ENCODE measurements at places on chromosomes 11 and 22.

GRCh38 chr11:27179334-27179733 lies 138.7 kb downstream of the BBOX1 start:
- DNase-seq = no peak

DNA sequence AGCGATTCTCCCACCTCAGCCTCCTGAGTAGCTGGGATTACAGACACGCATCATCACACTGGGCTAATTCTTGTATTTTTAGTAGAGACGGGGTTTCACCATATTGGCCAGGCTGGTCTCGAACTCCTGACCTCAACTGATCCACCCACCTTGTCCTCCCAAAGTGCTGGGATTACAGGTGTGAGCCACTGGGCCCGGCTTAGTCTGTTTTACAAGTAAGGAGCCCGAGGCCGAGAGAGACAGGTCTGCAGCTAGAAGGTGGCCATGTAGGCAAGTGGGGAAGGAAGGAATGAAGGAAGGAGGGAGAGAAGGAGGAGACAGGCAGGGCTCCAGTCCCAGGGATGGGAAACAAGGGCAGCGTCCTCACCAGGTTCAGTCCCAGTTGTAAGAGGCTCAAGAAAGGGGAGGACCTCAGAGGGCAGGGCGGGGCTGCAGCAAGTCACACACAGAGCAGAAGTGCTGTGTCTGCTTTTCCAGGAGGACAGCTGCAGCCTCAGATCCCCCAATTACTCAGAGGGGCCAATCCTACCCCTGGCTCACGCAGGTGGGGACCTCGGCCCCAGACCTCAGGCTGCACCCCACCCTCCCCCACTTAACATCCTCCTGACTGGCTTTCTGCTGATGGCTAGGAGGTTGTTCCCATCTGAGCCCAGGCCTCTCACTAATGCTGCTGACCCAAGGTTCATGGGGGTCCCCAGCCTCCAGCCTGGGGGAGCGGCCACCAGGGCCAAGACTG lies 53.8 kb upstream of the PRR5 start:
- DNase-seq = no peak

DNA sequence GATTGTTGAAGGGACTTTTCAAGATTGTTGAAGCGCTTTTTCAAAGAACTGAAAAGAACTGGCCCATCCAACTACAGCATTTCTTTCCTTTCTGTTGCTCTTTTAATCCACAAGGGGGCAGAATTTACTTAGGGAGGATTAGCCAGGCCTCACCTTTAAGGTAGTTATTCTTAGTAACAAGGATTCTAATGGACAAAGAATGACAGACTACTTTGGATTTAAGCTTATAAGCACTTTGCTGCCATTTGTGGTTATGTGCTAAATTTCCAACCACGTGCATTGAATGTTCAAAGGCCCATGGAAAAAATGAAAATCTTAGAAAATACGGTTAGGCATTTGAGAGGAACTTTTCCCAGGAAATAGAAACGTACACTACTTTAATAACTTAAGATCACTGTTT lies 49.5 kb upstream of the HSPA8 start:
- DNase-seq = peak; percentile 63

- DNase-seq = no peak
Observed at GRCh38 chr11:92506809-92507336, 282.3 kb downstream of the FAT3 start.

GRCh38 chr11:61978703-61979661 lies 11.5 kb upstream of the FTH1 start:
- DNase-seq = no peak

- DNase-seq = no peak
Observed at GRCh38 chr11:29231586-29231985, 785.2 kb downstream of the KCNA4 start.

- DNase-seq = no peak
Observed at GRCh38 chr22:29948385-29948769, 65.4 kb downstream of the MTMR3 start.

DNA sequence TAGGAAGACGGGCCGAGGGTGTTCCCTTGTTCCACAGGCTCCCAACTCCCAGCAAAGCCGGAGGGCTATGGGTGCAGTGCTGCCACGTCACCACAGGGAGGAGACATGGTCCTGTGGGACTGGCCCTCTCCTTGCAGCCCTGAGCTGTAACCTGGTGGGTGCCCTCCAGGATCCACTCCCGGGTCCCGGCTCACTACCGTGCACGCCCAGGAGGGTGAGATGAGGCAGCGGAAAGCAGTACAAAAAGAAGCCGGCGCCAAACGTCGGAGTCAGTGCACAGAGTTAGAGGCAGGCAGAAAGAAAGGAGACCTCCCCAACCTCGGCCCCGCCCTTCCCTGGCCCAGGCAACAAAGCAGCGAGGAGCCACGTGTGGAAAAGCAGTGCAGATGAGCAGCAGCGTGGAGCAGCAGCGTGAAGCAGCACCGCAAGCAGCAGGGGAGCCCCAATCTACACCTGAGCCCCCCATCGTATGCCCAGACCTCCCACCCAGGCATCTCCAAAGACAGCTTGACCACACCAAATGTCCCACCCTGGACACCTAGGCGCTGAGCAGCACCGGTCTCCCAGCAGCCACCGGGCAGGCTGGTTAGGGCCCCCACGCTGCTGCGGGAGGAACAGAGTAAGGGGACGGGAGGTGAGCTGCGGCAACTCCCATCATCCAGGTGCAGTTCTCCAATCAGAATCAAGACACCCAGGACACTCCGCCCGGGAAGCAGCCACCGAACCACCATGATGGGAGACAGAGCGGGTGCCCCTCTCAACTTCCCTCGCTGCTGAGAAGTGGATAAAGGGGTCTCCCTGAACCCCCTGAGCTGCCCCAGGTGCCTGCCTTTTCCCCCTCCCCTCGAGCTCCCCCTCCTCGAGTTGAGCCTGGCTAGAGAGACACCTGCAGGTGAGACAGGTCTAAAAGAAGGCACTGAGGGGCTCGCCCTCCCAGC lies 28.8 kb downstream of the IGSF9B start:
- DNase-seq = peak; percentile 81

DNA sequence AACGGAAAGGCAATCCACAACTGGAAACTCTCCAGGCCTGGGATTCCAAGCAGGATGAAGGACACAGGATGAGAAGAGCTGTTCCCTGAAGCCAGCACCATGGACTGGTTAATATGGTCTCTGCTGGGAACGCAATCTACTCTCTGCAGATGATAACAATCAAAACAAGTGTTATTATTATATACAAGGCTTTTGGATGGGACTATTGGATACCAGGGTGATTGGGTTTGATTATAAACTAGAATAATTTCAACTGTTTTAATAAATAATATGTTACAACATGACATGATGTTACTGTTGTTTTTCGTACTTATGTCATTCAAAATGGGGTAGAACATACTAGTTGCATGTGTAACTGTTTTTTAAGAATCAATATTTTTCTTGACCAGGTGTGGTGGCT lies at the start of gene OR52R1:
TSS of gene OR52R1 (minus strand) at position 101 of the 400 bp plus-strand sequence. CDS start at position 101, 0 bp downstream.
- DNase-seq = no peak

DNA sequence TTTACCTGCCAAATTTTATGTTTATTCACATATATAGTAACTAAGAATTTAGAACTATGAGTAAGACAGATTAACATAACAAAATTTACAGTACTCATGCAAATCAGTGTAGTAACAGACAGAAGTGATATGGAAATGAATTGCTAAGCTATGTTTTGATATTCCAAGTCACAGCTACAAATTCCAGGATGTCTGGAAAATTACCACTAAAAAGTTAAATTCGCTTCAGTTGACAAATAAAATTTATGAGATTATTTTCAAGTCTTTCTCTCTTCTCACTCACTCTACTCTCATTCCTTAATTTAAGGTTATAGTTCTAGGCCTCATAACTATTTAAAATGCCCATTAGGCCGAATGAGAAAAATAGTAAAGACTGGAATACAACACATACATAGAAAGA lies 18.1 kb downstream of the XKR3 start:
- DNase-seq = no peak

- DNase-seq = no peak
Observed at GRCh38 chr11:114379394-114380069, 20.8 kb downstream of the C11orf71 start.

- DNase-seq = no peak
Observed at GRCh38 chr11:103327721-103328120, 218.5 kb downstream of the DYNC2H1 start.

- no peak for DNase-seq
Observed at GRCh38 chr11:64264371-64264852, 13.1 kb downstream of the PLCB3 start.

GRCh38 chr22:20997536-20998257 lies 4.2 kb downstream of the THAP7 start:
- no peak for DNase-seq

DNA sequence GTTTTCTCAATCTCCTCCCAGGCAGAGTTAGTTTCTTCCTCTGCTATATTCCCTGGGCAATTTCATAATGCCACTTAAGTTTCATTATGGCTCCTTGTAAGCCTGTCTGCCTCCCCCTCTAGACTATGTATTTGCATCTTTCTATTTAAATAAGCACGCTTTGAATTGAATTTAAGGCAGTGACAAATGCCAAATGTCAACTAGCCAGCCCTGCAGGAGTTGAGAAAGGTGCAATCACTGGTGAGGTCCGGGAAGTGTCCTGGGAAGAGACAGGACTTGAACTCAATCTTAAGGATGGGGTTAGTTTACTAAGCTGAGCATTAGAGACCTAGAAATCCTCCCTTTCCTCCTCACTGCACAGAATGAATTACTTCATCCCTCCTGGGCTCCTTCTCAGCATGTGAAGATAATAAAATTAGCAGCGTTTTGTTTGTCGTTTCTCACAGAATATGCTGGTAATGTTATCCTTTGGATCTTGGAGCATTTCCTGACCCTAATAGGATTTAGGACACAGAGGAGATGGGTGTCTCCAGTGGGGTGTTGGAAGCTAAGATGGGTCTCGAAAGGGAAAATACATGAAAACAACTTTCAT lies 1.6 kb downstream of the TCP11L1 start:
- no peak for DNase-seq

- DNase-seq = no peak
Observed at GRCh38 chr11:124880290-124880611, 15.0 kb downstream of the ROBO3 start.

DNA sequence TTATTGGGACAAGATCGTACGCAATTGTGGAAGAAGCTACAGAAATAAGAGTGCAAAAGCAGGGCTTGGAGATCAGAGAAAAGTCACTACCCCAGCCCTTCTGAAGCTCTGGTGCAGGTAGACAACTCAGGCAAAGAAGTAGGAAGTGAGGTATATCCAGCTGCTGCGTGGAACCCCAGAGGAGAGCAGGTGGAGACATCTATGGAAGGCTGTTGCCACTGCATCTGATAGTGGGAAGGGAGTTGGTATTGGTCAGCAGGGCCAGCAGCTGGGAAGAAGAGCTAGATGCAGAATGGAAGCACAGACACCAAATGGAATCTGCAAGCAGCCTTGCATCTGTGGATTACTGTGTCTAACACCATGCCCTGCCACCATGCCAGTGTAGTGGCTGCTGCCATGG lies 165.1 kb downstream of the WNT11 start:
- DNase-seq = no peak

DNA sequence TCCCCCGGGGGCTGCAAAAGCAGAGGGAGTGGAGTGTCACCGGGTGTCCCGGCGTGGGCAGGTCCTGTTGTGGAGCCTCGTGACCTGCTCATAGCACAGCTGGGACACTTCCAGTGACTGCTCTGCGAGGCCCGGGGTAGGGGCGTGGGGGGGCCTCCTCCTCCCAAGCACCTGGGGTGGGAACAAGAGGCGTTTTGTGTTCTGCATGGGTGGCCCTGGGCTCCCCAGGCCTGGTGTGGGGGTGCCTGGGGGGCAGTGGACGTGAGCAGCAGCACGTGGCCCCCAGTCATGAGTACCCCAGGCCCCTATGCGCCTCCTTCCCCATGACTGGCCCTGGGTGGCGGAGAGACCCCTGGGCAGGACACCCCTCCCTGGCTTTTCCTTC lies 104.7 kb downstream of the KCNQ1 start:
- no peak for DNase-seq

DNA sequence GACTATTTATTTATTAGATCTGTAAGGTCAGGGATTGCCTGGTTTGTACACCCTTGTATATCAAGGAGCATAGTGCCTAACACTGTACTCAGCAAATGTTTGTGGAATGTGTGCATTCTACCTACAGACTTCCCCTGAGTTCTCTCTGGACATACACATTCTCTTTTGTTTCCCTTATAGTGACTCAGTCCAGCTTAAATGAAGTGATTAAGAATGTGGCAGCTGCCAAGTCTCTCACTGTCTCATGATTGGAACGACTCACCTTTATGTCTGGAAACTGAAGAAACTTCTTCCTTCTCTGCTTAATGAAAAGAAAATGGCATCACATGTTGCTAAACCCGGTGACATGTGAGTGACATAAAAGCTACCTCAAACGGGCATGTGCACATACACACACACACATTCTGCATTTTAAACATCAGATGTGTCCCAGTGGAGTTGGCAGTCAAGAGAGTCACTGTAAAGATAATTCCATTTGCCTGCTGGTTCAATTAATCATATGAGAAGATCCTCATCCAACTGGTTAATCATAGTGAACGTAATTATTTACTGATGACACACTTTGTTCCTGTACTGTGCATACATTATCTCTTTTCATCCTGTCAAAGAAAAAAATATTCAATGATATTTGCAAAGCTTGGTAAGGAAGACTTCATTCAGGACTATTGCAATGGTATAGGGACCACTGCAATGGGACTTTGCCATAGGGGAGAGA lies 42.8 kb downstream of the GLYAT start:
- no peak for DNase-seq

- no peak for DNase-seq
Observed at GRCh38 chr11:99987821-99988470, 699.1 kb upstream of the ARHGAP42 start.

DNA sequence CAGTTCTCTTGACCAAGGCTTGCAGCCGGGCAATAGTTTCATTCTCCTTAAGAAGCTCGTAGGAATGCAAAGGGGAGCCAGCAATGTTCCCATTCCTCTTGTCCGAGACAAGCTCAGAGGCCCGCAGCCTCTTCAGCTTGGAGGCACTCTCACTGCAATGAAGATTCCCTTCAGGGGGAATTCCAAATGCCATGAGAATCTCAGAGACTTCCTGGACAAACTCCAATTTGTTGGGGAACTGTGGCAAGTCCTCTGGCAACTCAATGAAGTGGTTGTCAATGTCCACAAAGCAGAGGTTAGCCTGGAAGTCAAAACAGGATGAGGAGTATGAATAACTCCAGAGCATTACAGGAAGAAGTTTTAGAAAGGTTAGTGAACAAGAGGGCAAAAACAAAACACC lies 84.4 kb downstream of the DENND5A start:
- no peak for DNase-seq

GRCh38 chr22:40385036-40385782 lies 14.8 kb downstream of the SGSM3 start:
- peak; percentile 50 for DNase-seq

- DNase-seq = peak; percentile 19
Observed at GRCh38 chr22:35540595-35541253, at the start of gene RASD2. Gene RASD2 (plus strand): TSS chr22:35540831. CDS start chr22:35546810, 5,979 bp downstream.

- no peak for DNase-seq
Observed at GRCh38 chr11:1487851-1488574, 1.4 kb upstream of the MOB2 start.

- no peak for DNase-seq
Observed at GRCh38 chr11:128590587-128590986, 3.2 kb upstream of the ETS1 start.

DNA sequence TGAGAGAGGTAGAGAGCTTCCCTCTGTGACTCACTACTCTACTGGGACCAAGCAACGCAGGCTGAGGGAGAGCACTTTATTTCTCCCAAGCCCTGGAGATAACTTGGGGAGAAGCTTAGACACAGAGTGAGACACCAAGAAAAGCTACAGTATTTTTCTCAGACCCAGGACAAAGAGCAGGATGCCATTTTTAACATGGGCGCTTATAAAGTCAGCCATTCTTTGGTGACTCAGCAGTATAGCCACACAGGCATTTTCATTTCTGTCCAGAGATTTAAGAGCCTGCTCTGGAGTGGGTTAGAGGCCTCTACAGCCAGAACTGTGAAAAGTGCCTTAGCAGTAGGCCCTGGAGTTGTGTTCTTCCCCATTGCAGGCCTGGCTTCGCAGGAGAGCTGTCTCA lies 55.0 kb upstream of the GLYAT start:
- DNase-seq = no peak
